T-helper 17 cell (primary cell): ENCODE measurements at places on chromosomes 11 and 22.

DNA sequence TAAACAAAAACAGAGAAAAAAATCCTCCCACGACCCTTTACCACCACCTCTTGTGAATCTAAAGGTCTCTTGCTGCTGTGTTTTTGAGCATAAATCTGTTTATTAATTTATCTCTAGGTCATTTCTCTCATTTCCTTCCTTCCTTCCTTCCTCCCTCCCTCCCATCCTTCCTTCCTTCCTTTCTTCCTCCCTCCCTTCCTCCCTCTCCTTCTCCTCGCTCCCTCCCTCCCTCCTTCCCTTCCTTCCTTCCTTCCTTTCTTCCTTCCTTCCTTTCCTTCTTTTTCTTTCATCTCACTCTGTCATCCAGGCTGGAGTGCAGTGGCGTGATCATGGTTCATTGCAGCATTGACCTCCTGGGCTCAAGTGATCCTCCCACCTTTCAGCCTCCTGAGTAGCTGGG is 13.5 kb upstream of the APOBEC3A start:
- DNase-seq: no peak

DNA sequence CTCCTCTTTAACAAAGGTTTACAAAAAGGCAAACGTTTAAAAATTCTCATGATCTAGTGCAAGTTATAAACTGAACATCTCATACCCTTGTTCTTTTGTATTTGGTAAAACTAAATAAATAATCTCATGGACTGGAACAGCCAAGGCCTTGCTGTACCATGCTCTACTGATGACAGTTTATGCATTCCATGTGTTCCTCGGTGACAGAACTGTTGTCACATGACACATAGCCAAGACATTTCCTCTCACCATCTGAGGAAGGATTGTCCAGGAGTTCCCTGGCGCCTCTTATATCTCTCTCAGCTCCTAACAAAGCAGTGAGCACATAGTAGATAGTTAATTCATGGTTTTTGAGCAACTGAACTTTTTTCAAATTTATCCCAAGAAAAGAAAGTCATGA is 12.6 kb downstream of the CCDC83 start:
- DNase-seq: no peak

GRCh38 chr22:32232191-32232830 is 22.8 kb downstream of the SLC5A4 start:
- DNase-seq: no peak

DNA sequence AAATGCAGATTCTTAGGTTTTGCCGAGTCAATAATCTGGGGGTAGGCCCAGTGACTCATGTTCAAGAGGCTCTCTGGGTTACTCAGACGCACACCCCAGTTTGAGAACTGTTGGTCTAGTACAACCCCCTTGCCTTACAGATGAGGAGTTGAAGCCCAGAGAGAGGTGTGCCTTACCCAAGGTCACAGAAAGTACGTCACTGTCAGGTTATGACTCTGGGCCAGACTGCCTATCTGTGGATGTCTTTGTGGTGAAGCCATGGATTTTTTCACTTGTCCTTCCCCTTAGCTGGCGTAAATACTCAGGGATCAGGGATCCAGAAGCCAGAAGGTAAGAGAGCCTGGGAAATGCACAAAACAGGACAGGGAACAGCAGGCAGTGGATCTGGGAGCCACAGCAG is 25.2 kb upstream of the NECTIN1 start:
- DNase-seq: no peak
